ENCODE measurements at places on chromosomes 5 and 9.

GRCh38 chr5:179610903-179611265 lies 12.6 kb downstream of the HNRNPH1 start:
- no peak for ATAC-seq

DNA sequence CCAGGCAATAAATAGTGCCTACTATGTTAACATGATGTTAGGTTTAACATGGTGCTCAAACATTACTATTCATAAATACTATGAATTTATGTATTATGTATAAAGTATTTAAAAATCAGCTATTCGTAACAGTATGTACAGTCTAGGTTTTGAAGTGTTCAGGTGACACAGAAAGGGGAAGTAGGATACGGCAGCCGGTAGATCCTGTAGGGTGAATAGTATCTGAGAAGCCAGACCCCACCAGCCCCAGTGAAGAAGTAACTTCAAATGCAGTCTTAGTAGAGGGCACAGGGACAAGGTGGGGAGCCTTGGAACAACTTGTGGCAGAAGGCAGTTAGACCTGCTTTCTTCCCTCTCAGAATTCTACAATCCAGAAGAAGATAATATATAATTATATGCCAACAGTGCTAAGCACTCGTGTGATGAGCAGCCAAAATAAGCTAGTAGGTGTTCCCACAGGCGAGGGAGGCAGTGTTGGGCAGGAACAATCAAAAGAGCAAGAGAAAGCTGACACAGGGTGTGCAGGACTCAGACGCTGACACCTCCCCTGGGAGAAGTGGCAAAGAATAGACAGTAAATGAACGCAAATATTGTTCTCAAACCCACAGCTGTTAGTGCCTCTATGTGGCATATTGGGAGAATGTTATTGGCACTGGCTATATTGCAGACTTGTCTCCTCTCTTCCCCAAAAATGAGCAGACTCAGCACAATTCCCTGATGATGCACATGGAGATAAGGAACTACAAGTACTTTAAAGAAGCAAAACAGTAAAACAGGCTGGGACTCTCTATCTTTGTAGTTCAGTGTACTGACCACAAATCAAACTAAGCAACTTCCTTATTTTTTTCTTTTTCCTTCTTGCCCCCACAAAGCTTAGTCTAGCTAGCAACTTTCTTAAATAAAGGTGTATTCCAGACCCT lies 4.6 kb downstream of the ZNF367 start:
- ATAC-seq: no peak

DNA sequence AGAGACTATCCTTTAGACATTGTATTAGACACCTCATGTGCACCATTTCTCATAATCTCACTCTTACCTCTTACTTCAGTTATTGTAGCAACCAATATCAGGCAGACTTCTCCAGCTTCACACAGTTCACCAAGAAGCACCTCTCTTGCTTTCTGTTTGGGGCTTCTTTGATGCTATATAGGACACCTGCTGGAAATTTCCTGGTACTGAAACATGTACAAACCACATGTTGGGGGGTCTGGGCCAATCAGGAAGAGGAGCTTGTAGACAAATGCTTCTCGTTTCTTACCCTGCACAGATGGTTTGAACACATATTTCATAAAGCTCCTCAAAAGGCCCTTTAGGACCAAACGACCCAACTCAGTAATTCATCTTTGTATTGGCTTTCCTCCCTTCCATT lies 212.1 kb downstream of the IZUMO3 start:
- ATAC-seq: no peak

- ATAC-seq: no peak
Measured at GRCh38 chr9:120663380-120663779, 50.9 kb downstream of the MEGF9 start.

DNA sequence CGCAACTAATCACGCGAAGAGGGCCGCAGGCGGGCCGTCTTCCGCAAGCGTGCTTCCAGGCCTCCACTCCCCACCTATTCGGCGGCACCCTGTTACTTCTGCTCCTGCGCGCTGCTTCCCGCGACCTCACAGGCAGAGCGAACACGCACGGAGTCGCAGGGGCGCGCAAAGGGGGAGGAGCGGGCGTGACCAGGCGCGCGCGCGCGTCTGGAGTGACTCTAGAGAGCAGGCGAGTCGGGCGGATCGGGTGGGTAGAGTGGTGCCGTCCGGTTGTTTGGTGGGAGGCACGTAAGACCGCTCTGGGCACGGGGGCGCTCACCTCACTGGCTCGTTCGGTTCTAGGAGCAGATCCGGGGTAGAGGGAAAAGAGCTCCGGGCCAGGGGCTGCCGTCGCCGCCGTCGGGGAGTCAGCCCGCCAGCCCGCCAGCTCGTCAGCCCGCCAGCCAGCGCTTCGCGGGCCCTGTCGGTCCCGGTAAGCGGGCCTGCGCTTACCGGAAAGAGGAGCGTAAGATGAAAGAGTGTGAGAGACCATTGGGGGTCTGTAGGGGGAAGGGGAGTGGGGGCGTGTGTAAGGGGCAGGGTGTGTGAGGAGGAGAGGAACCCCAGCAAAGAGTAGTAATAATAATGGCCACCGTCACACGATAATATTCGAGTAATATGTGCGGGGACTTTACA lies at the start of gene CNOT8:
Gene CNOT8, plus strand, starts transcription at position 331 of the 675 bp plus-strand sequence. CDS start 4,652 bp downstream, outside the sequence.
- ATAC-seq: peak; percentile 93
